ENCODE measurements at places on chromosomes 6 and 20.

DNA sequence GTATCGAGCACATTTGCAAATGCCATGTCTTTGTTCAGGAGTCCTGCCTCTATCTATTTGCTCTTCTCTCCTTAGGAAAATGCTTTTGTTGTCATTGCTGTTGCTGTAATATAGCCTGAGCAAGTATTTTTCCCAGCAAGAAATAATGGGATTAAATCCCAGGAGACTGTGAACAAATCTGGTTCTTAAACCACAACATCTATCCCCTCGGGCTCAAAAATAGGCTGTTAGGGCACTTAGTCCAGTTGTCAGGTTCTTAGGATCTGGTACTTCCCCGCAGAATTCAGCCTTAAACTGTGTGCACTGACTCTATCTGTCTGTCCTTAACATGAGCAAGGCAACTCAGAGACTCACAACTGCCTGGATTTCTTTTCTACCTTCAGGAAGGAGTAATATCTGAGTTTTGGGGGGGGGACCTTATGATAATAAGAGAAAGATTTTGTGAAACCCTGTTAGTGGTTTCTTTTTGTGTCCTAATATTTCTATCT lies 437.5 kb downstream of the HTR1B start:
- DNase-seq: no peak

DNA sequence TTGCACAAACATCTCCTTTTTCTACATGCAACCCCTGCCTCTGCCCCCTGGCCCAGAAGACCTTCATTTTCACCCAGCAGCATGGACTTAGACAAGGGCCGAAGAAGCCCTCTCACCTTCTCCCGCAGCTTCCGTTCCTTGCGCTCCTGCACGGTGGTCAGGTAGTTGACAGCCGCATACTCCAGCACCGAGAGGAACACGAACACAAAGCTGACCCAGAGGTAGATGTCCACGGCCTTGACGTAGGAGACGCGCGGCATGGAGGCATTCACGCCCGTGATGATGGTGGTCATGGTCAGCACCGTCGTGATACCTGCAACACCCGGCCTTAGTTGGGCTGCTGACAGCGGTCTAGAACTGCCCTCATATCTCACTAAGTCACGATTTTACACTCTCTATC lies 47.1 kb upstream of the GABRR1 start:
- no peak for DNase-seq

DNA sequence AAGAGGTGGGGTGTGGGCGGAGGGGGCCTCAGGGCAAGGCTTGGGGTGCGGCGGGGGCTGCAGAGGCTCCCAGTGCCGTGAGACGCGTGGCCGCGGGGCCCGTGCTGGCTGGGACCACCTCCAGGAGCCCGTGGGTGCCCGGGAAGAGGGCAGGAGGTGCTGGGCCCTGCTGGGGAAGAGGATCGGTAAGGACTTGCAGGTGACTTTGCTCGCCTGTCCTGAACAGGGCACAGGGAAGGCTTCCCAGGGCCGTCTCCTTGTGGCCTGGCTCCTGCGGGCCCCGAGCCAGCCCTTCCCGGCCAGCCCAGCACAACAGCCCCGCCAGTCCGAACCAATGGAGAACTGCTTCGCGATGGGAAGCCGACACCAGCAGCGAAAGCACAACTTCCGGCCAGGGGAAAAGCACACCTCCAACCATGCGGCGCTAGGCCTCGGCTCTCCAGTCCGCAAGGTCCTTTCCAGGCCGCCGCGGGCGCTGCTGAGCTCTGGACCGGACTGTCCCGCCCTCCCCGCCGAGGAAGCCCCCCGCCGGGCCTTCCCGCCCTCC lies 32.3 kb downstream of the IRF4 start:
- DNase-seq: no peak

GRCh38 chr6:116371120-116371917 lies 572 bp downstream of the DSE start:
- DNase-seq: no peak

DNA sequence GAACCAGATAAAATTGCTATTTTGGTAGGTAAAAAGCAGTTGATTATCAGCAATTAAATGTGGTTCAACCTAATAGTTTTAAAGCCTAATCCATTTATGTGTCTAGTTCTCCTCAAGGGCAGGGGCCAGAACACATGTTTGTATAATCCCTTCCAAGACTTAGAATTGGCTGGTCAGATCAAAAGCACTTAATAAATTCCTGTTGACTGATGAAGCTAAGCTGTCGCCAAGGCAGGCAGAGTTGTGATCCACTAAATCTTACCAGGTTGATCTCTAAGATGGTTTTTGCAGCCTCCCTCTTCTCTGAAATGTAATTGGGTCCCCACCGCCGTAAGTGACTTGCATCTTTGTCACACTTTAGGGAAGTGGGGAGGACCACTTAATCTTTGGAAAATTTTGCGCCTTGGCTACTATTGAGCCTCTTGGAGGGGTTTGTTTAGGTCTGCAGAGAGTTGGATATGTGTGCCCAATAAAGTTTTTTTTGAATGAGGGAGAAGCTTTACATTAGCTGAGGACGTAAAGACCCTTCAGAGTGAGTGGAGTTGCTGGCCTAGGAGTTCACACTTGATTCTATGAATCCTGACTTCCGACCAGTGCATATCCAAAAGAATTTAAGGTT lies 65.9 kb downstream of the PHF20 start:
- no peak for DNase-seq

DNA sequence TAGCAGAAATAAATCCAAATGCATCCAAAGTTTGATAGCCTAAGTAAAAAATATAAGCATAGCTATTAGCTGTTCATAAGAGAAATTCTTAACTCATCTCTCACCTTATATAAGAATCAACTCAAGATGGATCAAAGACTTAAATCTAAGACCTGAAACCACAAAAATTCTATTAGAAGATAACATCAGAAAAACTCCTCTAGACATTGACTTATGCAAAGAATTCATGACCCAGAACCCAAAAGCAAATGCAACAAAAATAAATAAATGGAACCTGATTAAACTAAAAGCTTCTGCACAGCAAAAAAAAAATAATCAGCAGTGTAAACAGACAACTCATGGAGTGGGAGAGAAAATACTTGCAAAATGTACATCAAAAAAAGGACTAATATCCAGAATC lies 184.3 kb downstream of the TFAP2A start:
- DNase-seq: no peak

- DNase-seq: no peak
Observed at GRCh38 chr6:108903796-108904195, 55.6 kb downstream of the ARMC2 start.

DNA sequence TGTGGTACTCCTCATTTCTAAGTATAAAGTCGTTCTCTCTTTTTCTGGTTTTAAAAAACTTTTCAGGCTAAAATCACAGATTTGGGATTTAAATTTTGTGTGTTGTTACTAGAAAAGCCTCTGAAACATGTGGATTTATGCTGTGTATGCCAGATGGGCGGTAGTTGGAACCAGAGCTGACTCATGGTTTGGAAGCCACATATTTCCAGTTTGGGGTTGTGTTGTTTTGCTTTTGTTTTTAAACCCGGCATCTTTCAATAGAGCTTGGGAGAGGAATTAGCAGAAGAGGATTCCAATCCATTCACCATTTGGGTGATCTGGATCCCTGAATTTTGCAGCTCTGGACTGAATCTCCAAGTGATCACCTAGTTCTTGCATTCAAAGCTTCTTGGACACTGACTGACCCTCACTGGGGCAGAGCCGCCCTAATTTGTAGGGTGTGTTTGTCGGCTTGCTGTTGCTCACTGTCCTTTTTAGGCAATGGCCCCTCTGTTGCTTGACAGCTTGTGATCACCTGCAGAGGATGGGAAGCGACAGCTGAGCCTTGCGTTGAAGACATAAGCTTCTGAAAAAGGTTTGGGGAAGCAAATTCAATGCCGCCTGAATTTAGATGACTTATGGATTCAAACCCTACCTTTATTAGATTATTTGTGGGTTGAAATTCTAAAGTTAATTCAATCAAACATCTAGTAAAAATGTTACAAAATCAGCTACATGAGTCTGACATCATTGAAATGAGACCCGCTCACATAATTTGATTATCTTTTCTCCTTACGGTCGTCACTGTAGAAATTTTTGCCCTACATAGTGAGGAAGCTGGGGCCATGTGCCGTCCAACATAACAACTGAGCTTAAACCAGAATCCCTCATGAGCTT lies 79.9 kb upstream of the CD83 start:
- no peak for DNase-seq

- no peak for DNase-seq
Observed at GRCh38 chr20:10470276-10470675, 35.2 kb downstream of the SLX4IP start.

DNA sequence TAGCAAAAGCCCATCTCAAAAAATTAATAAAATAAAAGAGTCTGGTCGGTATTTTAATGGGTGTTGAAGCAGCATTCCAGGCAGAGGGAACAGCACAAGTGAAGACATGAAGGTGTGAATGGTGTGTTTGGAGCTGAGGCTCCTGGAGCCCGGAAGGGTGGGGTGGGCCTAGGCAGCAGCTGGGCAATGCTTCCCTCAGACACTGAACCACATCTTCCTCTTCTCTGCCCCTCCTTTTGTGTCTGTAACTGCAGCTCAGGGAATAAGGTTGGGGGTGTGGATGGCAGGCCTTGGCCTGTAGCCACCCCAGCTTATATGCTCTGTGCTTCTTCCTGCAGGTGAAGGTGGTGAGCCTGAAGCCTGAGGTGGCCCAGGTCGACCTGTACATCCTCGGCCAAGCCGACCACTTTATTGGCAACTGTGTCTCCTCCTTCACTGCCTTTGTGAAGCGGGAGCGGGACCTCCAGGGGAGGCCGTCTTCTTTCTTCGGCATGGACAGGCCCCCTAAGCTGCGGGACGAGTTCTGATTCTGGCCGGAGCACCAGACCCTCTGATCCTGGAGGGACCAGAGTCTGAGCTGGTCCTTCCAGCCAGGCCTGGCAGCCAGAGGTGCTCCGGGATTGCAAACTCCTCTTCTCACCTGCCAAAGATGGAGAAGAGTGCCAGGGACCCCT lies 26.6 kb downstream of the POFUT1 start:
- DNase-seq: no peak

Measured in GM06990 (cell line).